ENCODE measurements at places on chromosomes 6 and 20. TPM values are rescaled to one million over a fixed set of nuclear protein-coding genes. Genes with fewer than 3 reads are reported as not detected.

The GNAS gene
- polyA plus RNA-seq = 1,072 TPM

The PTP4A1 gene
- polyA plus RNA-seq = 42.2 TPM

The TNFAIP3 gene
- polyA plus RNA-seq = 12.2 TPM

The SLC22A7 gene
- polyA plus RNA-seq = not detected

The GTSF1L gene
- not detected for polyA plus RNA-seq

The SLC4A11 gene
- polyA plus RNA-seq = 6.9 TPM

The MRPS10 gene
- polyA plus RNA-seq = 51.2 TPM

The HAO1 gene
- polyA plus RNA-seq = not detected

The NCOA3 gene
- polyA plus RNA-seq = 15.5 TPM

The TBXT gene
- polyA plus RNA-seq = not detected

The LY6G5C gene
- 1.00 TPM for polyA plus RNA-seq

The PLN gene
- polyA plus RNA-seq = not detected

The AURKA gene
- 59.3 TPM for polyA plus RNA-seq

The TCEA2 gene
- polyA plus RNA-seq = 15.6 TPM

The HACE1 gene
- polyA plus RNA-seq = 4.1 TPM
